ENCODE measurements at places on chromosomes 7 and 10.

- peak; percentile 7 for DNase-seq
Observed at GRCh38 chr7:155729847-155730246, 82.4 kb downstream of the SHH start.

GRCh38 chr7:155983176-155983815 is 171.0 kb upstream of the SHH start:
- DNase-seq = no peak

GRCh38 chr10:30200017-30200415 is 140.6 kb upstream of the JCAD start:
- no peak for DNase-seq

GRCh38 chr10:79245539-79246208 is 101.6 kb upstream of the PPIF start:
- peak; percentile 86 for DNase-seq

DNA sequence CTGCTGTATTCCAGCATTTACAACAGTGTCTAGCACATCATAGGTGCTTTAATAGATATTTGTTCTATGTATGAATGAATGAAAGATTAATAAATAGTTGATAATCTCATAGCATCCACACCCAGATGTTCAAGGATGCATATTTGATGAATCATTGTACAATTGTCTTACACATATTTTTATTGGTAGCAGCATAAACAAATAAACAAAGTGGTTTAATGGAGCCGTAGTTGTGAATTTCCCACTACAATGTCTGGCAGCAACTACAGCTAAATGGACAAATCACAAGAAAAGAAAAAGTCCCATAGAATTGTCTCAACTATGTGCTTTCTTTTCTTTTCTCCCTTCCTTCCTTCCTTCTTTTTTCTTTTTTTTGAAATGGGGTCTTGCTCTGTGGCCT is 150.8 kb downstream of the NRP1 start:
- DNase-seq = no peak

DNA sequence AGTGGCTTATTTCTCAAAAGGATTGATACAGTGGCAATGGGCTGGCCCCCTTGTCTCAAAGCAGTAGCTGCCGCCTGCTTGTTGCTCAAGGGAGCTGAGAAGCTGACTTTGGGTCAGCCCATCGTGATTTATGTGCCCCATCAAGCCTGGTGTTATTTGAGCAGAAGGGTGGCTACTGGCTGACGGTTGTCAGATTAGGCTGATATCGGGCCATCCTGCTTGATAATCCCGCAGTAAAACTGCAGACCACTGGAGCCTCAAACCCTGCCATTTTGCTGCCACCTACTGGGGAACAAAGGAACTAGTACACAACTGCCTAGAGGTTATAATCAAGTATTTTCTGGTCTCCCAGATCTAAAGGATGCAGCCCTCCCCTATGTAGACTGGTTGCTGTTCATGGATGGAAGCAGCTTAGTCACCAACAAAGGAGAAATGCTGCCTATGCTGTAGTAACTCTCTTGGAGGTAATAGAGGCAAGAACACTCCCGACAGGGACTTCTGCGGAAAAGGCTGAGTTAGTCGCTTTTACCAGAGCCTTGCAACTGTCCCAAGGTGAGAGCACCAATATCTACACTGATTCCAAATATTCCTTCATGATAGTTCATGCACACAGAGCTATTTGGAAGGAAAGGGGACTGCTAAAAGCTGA is 65.9 kb upstream of the ZNF92 start:
- peak; percentile 67 for DNase-seq

GRCh38 chr10:65911151-65911835 is 1014.5 kb upstream of the LRRTM3 start:
- DNase-seq = no peak

GRCh38 chr10:47254611-47255010 is 45.4 kb upstream of the GDF10 start:
- no peak for DNase-seq

DNA sequence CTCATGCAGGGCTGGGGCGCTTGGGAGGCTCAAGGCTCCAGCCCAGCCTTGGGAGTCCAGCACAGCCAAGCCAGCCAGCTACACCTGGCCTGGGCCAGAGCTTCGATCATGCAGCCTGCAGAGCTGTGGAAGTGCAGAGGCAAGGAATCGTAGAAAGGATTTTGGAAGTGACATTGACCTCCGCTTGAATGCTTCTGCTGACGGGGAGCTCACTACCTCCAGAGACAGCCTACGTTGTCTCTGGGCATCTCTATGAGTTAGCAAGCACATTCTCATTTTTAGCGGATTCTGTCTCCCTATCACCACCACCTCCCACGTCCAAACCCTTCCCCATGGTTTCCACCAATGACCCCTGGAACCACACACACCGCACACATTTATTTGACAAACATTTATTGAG is 88.5 kb downstream of the MICALL2 start:
- no peak for DNase-seq

DNA sequence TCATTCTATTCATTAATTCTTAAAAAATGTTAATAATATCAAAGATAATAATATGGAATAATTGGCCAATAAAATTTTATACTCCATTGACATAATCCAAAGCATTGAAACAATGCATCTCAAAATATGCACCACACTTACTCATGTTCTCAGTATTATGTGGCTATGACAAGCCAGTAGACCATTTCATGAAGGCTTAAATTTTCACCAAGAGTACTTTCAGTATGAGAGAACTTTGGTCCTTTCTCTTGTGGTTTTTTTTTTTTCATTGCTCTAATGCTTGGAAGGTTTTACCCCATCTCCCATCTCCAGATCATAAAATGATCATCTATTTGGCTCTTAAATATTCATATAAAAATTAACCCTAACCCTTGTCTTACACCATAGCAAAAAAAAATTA is 45.5 kb upstream of the TMEM140 start:
- no peak for DNase-seq

DNA sequence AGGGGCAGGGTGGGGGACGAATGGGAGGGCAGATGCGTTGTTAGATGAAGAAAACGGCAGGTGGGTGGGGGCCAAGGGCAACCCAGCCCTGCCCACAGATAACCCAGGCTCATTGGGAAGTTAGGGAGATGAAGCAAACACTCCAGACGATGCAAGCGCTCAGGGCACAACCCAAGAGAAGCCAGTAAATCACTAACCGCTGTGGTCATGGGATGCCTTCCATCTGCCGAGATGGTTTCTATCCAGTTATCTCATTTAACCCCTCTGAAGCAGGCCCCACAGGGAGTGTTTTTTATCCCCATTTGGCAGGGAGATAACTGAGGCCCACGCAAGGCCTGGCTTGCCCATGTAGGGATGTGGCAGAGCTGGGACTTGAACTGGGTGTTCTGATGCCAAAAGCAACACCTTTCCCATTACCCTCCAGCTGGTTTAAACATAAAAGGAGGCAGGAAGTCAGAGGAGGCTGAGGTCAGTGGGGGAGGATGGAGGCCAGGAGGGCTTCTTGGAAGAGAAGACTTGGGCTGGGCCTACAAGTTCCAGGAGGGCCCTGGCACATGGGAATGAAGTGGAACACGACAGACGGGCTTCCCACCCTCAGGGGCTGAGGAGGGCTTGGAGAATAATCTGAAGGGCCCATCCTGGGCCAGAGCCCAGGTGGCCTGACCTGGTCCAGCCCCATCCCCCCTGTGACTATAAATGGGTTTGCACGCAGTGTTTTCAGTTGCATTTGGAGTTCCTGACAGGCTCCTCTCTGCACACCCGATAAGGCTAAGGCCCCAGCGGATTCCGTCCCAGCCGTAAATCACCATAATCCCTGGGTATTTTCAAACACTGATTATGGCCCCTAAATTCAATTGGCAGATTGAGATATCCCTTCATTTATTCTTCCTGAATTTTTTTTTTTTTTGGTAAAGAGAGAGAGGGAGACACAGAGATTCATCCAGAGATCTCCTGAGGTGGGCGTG is 80.9 kb downstream of the NEURL1 start:
- no peak for DNase-seq

DNA sequence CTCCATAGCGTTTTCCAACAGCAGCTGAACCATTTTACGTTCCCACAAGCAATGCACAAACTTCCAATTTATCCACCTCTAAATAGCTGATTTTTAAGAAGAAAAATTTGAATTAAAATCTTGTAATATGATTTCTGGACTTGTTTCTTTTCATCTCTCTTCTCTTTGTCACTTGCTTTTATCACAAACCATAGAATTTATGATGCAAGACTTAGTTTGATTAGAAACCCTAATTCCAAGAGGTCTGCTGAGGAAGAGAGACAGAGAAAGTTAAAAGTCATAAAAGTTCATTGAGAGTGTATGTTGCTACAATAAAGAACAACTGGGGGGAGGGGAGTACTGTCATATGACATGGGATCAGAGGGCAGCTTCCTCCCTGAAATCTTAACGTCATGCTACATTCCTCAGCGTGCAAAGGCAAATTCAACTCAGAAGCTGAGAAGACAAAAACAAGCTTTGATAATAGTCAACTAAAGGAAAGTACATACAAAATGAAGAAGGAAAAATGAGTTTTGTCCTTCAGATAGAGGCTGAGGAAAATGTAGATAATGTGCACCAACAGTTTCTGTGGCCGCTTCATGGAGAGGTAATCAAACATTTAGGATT is 18.4 kb upstream of the CUBN start:
- DNase-seq = no peak

DNA sequence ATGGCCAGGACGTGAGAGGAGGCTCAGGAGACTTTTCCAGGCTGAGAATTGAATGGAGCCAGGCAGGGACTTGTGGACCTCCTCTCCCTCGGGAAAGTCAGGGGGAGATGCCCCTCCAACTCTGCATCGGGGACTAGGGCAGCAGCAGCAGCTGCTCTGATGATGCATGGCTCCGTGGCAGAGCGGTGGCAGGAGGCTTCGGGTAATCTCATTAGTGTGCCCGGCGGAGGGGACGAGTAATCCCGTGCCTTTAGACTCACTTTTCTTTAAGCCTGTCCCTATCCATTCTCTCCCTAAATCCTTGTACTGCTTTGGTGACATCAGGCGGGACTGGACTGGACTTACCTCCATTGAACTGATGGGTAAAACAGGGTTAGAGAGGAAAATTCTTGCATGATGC is 75.1 kb downstream of the ZMIZ1 start:
- peak; percentile 39 for DNase-seq

GRCh38 chr10:2933071-2933470 is 134.3 kb upstream of the PFKP start:
- peak; percentile 45 for DNase-seq

DNA sequence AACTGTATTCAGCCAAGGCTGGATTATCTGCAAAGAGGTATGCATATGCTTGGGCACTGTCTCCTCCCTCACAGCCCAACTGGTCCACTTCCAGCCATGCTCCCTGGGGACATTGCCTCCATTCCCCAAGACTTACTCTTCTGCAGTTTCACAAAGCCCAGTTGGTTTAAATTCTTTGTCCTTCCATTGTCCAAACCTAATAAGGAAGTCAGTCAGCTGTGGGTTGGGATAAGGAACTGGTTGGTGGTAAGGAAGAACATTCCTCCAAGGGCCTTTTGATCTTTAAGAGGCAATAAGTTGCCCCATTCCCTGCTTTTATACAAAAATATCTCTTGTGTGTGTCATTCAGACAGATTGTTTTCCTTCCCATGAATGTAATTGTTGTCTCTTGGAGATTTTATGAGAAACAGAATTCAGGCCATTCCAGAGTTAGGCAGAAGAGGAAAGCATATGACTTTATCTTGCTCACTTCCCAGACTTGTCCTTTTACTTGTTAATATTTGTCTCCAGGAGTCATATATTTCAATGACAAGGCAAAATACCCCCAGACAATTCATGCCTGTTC is 673.7 kb downstream of the SUGCT start:
- DNase-seq = peak; percentile 98

Measured in M059J (cell line).